Mammary epithelial cell (primary cell): ENCODE measurements at places on chromosomes 5 and 9. TPM values are rescaled to one million over a fixed set of nuclear protein-coding genes. Genes with fewer than 3 reads are reported as not detected.

GRCh38 chr5:160555971-160556631 lies 134.4 kb downstream of the PTTG1 start:
- peak; percentile 30 for DNase-seq

DNA sequence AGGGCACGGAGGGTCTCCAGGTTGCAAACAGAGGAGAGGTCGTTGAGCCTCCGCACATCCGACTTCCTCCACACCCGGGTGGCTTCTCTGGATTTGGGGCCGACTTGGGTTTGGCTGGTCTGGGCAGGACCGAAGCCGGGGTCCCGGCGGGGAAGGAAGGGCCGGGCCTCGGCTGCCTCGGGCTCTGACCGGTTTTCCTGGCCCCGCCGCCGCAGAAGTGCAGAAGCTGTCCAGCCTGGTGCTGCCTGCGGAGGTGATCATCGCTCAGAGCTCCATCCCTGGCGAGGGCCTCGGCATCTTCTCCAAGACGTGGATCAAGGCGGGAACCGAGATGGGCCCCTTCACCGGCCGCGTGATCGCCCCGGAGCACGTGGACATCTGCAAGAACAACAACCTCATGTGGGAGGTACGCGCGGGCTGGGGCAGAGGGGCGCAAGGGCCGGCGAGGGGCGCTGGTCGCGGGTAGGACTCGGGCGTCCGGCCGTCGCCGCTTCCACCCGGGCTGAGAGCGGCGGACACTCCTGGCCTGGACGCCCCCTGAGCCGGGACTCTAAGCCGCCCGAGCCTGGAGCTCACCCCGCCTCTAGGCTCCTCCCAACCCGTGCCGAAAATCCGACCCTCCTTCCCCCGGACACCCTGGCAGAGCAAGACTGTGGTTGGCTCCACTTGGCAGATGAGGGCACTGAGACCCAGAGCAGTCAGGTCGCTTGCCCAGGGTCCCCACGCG lies 2.2 kb downstream of the PRDM12 start:
- no peak for DNase-seq

GRCh38 chr5:32207355-32207634 lies 33.2 kb upstream of the GOLPH3 start:
- DNase-seq = no peak

The GRIA1 gene
- total RNA-seq = not detected in 2 replicates
